Hair follicle dermal papilla cell (primary cell): ENCODE measurements at places on chromosomes 5 and 9. TPM values are rescaled to one million over a fixed set of nuclear protein-coding genes. Genes with fewer than 3 reads are reported as not detected.

The ADAMTS2 gene
- total RNA-seq = 21.1 and 29.5 TPM in 2 replicates

The IRX2 gene
- 28.6 and 29.6 TPM in 2 replicates for total RNA-seq

The ADRA1B gene
- total RNA-seq = 0.49 TPM in 2 replicates

The IL4 gene
- not detected in 2 replicates for total RNA-seq

The BRD8 gene
- total RNA-seq = 29.0 and 42.4 TPM in 2 replicates

The GPRIN1 gene
- 3.4 and 3.9 TPM in 2 replicates for total RNA-seq

The NINJ1 gene
- 6.7 and 13.5 TPM in 2 replicates for total RNA-seq
